ENCODE measurements at places on chromosomes 5 and 9.

DNA sequence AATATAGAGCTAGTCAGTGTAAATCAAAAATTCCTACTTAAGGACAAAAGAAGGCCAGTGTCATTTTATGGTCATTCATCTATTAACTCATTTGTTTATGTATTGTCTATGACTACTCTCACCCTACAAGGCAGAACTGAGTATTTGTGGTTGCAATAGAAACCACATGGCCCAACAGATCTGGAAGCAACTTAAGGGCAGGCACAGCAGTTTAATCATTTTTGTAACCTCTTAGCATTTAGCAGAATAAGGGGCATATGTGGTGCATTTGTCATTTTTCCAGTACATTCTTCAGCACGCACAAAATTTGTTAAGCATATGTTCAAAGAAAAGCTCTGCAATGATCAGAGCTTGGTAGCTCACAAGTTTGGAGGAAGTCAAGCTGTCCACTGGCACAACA is 1.1 kb downstream of the FKBP15 start:
- no peak for DNase-seq

- DNase-seq: no peak
Observed at GRCh38 chr5:9505225-9505624, 40.6 kb downstream of the SEMA5A start.

DNA sequence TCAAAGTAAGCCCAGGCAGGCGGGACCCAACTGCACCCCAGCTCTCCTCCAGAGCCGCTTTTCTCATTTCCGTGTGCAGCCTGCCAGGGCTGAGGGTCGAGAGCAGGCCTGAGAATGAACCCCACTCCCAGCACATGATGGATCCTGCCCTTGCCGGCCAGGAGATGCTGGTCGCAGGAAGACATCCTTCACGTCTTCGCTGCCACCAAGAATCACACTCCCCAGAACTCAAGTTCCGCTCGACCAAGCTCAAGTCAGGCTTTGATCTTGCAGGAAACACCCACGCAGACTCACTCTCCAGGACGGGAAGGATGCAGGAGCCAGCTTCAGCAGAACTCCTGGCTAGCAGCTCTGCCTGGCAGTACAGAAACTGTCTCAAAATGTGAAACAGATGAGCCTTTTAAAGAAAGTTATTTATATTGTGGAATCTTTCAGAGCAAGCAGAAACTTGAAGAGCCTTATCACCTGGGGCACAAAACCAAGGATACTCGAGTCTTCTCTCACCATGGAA is 102.4 kb downstream of the ROR2 start:
- DNase-seq: no peak

- no peak for DNase-seq
Observed at GRCh38 chr5:27458287-27458686, 419.9 kb upstream of the CDH9 start.

- no peak for DNase-seq
Observed at GRCh38 chr5:109874108-109874507, 184.4 kb downstream of the MAN2A1 start.

Data from stimulated activated CD8-positive, alpha-beta memory T cell treated with anti-CD3 and anti-CD28 coated beads, Interleukin-2, amount 100 ng/mL, for 48 hours (primary cell).